Adrenal gland (tissue), 19 donors: ENCODE measurements at places on chromosomes 4 and X. TPM values are rescaled to one million over a fixed set of nuclear protein-coding genes. Genes with fewer than 3 reads are reported as not detected.

ZNF157 gene
- polyA plus RNA-seq = 0.20 TPM

FAM156A gene
- polyA plus RNA-seq = 14.6 TPM

TMSB15A gene
- polyA plus RNA-seq = 0.27 TPM

UGT2A1 gene
- not detected for polyA plus RNA-seq

MMAA gene
- polyA plus RNA-seq = 19.0 TPM

TRIM60 gene
- polyA plus RNA-seq = not detected

ARL9 gene
- 0.66 TPM for polyA plus RNA-seq

ARMCX1 gene
- 26.7 TPM for polyA plus RNA-seq

ZFYVE28 gene
- 24.6 TPM for polyA plus RNA-seq

OTOP1 gene
- not detected for polyA plus RNA-seq

MYL5 gene
- polyA plus RNA-seq = 64.4 TPM

FAAH2 gene
- polyA plus RNA-seq = 3.2 TPM

MAGEA2B gene
- polyA plus RNA-seq = not detected

PSMD10 gene
- polyA plus RNA-seq = 27.6 TPM

XPNPEP2 gene
- polyA plus RNA-seq = 0.73 TPM

RASL11B gene
- polyA plus RNA-seq = 2.8 TPM

SMARCAD1 gene
- polyA plus RNA-seq = 30.8 TPM

MAGED4 gene
- polyA plus RNA-seq = 1.6 TPM

SHROOM3 gene
- polyA plus RNA-seq = 3.5 TPM

SORCS2 gene
- 1.3 TPM for polyA plus RNA-seq

SLC7A11 gene
- polyA plus RNA-seq = 0.03 TPM

ARR3 gene
- not detected for polyA plus RNA-seq

GAGE12H gene
- not detected for polyA plus RNA-seq

CFI gene
- polyA plus RNA-seq = 58.6 TPM

ZAR1 gene
- polyA plus RNA-seq = not detected

OTUD6A gene
- polyA plus RNA-seq = not detected

GSX2 gene
- not detected for polyA plus RNA-seq

AFM gene
- polyA plus RNA-seq = not detected

OPRPN gene
- not detected for polyA plus RNA-seq

F9 gene
- not detected for polyA plus RNA-seq

KCND1 gene
- 0.82 TPM for polyA plus RNA-seq

NAP1L5 gene
- 13.2 TPM for polyA plus RNA-seq

ERCC6L gene
- 0.33 TPM for polyA plus RNA-seq

PAK3 gene
- polyA plus RNA-seq = 1.6 TPM

GAGE13 gene
- polyA plus RNA-seq = not detected

KIAA0232 gene
- 8.3 TPM for polyA plus RNA-seq

FAM9C gene
- polyA plus RNA-seq = 0.03 TPM

PDGFC gene
- polyA plus RNA-seq = 7.6 TPM

SSX4 gene
- polyA plus RNA-seq = not detected

ANAPC4 gene
- polyA plus RNA-seq = 48.6 TPM

GALNTL6 gene
- 0.10 TPM for polyA plus RNA-seq

MAGEA12 gene
- polyA plus RNA-seq = not detected

MAD2L1 gene
- polyA plus RNA-seq = 5.3 TPM
